ENCODE measurements at places on chromosomes 6 and 20. TPM values are rescaled to one million over a fixed set of nuclear protein-coding genes. Genes with fewer than 3 reads are reported as not detected.

GRCh38 chr20:58130581-58130980, 97.9 kb downstream of the ANKRD60 start:
- no peak for DNase-seq

The FOXS1 gene
- polyA plus RNA-seq = not detected

The TFAP2B gene
- polyA plus RNA-seq = not detected

The POLR1C gene
- 5.7 TPM for polyA plus RNA-seq

The TGM3 gene
- polyA plus RNA-seq = not detected
